ENCODE measurements at places on chromosomes 2 and 18.

DNA sequence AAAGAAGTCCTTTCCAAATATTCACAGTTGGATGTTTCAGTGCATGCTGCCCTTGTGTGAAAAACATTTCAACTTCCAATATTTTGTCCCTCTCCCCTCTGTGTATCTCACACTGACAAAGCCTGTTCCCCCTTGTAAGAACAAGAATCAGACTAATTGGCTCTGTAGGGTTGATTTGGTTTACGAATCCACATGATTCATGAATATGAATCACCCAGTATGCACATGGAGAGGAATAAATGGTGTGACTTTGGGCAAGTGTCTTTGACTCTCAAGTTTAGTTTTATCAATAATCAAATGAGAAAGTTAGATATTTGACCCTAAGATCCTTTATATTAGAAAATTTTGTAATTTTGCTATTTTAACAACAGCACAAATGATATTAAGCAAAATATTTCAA, 9.3 kb upstream of the CDH20 start:
- no peak for DNase-seq

- DNase-seq, result no peak
Observed at GRCh38 chr18:26869640-26870039, 4.1 kb upstream of the AQP4 start.

- no peak for DNase-seq
Observed at GRCh38 chr2:108925286-108925685, 63.7 kb downstream of the EDAR start.

- DNase-seq, result no peak
Observed at GRCh38 chr2:235230821-235231601, 262.8 kb upstream of the AGAP1 start.

DNA sequence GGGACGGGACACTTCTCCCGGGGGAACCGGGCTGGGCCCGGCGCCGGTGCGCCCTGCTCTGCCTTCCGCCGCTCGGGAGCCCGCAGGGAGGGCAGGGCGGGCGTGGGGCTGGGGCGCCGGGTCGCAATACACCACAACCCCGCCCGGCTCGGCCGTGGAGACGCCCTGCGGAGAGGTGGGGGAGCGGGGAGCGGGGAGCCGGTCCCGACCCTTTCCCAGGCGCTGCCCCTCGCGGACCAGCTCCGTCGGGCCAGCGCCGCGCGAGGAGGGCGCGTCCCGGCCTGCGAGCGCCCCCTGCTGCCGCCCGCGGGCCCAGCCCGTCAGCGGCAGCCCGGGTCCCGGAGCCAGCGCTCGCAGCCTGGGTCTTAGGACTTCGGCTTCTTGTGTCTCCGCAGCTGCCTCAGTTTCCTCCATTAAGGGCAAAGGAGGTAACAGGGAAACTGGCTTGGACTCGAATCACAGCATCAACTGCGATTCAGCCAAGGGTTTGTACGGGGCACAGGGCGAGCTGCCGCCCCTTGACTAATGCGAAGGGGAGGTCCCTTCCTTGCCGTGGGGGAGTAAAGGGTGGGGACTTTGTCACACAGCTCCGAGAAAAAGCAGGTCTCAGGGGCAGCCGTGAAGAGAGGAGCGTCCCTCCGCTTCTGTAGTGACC, 635 bp upstream of the ADRA2B start:
- DNase-seq, result no peak
